Left renal pelvis (tissue), 4 donors: ENCODE measurements at places on chromosomes 5 and 9. TPM values are rescaled to one million over a fixed set of nuclear protein-coding genes. Genes with fewer than 3 reads are reported as not detected.

GRCh38 chr5:1666812-1667588 is 132.6 kb downstream of the MRPL36 start:
- peak; percentile 45 for DNase-seq

- no peak for DNase-seq
Measured at GRCh38 chr5:133644000-133644865, 31.9 kb upstream of the FSTL4 start.

GRCh38 chr5:159003045-159004030 is 96.4 kb downstream of the EBF1 start:
- DNase-seq: no peak

- DNase-seq: no peak
Measured at GRCh38 chr5:139146809-139147482, 51.2 kb downstream of the SIL1 start.

- DNase-seq: no peak
Measured at GRCh38 chr9:88652876-88653275, 117.9 kb downstream of the NXNL2 start.

DNA sequence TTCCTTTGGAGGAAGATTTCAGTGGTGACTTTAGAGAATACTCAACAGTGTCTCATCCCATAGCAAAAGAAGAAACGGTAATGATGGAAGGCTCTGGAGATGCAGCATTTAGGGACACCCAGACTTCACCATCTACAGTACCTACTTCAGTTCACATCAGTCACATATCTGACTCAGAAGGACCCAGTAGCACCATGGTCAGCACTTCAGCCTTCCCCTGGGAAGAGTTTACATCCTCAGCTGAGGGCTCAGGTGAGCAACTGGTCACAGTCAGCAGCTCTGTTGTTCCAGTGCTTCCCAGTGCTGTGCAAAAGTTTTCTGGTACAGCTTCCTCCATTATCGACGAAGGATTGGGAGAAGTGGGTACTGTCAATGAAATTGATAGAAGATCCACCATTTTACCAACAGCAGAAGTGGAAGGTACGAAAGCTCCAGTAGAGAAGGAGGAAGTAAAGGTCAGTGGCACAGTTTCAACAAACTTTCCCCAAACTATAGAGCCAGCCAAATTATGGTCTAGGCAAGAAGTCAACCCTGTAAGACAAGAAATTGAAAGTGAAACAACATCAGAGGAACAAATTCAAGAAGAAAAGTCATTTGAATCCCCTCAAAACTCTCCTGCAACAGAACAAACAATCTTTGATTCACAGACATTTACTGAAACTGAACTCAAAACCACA is 67.4 kb downstream of the VCAN start:
- DNase-seq: no peak

DNA sequence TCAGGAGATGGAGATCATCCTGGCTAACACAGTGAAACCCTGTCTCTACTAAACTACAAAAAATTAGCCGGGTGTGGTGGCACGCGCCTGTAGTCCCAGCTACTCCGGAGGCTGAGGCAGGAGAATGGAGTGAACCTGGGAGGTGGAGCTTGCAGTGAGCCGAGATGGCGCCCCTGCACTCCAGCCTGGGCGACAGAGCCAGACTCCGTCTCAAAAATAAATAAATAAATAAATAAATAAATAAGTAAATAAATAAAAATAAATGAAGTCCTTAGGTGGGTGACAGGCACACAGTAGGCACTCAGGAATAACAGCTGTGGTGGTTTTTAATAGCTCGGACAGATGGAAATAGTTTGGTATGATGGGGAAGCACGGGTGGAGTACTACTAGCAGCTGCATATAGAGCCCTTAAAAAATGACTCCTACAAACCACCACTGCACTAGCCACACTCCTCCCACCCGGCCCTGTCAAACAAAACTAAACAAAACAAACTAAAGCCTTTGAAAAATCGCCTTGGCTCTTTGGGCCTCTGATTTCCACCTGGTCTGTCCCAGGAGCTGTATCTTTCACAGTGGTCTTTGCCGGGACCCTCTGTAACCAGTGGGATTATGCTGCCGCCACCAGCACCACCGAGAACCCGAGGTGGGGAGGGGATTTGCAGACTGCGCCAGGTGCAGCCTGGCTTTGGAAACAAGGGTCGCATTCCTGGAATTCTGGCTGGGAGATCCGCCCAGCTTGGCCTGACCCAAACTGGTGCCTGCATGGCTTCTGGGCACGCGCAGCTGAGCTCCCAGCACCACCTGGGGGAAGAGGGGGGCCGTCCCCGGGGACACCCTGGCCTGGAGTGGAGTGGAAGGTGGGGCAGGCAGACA is 5.1 kb upstream of the WDR5 start:
- no peak for DNase-seq

GRCh38 chr5:96743065-96743768 is 64.5 kb downstream of the ERAP1 start:
- no peak for DNase-seq

DNA sequence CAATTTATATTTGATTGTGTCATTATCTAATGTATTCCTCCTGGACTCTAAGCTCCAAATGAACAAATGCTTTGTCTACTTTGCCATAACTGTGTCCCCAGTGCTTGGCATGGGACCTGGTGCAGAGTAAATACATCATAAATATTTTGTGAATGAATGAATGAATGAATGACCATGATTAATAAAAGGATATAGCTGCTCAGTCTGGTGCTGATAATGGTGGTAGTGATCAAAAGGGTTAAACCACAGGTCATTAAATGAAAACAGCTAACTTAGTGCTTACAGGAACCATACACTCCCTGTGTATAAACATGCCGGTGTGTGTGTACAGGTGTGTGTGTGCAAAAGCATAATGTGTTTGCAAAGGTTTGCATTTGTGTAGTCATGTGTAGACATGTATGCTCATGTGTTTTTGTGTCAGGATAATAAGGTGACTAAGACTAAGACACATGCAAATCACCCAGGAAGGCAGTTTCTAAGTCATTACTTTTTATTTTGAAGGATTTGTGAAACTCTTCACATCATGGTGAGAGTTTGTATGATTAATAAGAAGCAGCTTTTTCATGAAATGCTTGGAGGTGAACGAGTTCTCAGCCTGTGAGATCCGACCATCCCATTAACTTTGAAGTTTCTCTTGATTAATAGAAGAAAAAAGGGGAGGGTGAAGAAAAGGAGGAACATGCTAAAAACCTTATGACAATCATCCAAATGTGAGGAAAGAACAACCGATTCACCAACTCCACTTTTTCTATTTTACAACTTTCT is 24.6 kb downstream of the SPARC start:
- DNase-seq: no peak

DNA sequence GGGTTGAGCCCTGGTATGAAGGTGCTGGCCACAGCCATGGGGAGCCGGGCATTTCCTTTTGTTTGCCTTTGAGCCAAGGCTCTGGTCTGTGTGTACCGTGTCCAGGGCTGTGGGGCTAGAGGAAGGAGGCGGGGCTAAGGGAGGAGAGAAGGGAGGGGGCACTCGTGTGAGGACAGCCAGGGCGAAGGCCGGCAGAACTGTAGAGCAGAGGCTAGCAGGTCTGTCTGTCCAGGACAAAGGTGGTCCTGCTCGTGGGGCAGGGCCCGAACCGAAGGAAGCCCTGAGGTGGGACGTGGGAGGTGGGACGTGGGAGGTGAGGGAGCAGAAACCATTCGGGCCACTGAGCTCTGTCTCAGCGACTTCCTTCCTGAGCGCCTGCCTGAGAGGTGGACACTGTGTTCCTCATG is 41.3 kb upstream of the TESK1 start:
- no peak for DNase-seq

DNA sequence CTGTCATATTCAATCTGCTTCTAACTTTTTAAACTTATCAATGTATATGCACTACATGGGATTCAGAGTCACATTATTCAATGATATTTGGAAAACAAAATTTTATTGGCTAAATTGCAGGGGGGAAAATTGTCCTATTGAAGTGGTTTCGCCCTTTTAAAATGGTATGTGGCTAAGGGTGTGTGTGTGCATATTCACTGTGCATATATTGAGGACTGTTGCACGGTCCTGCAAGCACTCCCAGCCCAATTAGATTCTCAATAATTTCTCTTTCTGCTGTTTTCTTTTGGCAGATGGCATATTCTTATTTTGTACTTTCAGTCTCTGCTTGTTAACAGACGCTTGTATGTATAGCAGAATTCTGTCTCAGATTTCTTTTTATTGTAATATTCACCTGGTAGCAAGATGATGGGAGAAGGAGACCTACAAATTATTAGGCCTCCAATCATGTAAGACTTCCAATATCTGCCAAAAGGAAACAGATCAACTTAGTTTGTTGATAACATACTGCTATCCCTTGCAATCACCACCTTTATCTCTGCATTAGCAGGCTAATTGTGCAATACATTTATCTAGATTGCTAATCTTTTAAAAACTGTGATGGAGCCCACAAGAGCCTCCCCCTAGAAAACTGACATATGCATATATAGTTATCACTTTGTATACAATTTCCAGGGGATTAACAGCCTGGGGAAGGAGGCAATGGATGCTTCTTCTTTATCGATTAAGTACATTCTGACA is 411.5 kb downstream of the PLK2 start:
- no peak for DNase-seq

DNA sequence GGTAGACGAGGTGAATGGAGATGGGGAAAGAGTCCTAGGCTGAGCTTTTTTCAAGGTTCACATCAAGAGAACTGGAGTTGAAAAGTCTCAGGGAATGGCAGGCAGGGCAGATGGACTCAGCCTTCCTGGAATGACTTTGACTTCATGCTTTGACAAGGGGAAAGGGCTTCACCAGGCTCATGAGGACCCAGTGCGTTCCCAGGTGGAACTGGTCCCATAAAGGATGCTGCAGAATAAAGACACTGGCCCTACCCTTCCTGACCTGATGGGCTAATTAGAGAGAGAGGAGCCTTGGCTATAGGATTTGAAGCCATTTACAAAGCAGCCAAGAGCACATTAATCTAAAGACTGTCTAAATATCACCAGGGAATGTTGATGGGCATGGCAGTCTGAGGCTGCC is 63.8 kb downstream of the IL31RA start:
- DNase-seq: no peak

TRAF1 gene
- 7.3 TPM for polyA plus RNA-seq

OR13C5 gene
- polyA plus RNA-seq: not detected

GRXCR2 gene
- not detected for polyA plus RNA-seq

ANXA2R gene
- 0.82 TPM for polyA plus RNA-seq

BHMT gene
- polyA plus RNA-seq: 11.8 TPM

RETREG1 gene
- polyA plus RNA-seq: 35.4 TPM

CCNJL gene
- polyA plus RNA-seq: 6.5 TPM

SEMA6A gene
- polyA plus RNA-seq: 49.5 TPM
